ENCODE measurements at places on chromosomes 2 and 18. TPM values are rescaled to one million over a fixed set of nuclear protein-coding genes. Genes with fewer than 3 reads are reported as not detected.

DNA sequence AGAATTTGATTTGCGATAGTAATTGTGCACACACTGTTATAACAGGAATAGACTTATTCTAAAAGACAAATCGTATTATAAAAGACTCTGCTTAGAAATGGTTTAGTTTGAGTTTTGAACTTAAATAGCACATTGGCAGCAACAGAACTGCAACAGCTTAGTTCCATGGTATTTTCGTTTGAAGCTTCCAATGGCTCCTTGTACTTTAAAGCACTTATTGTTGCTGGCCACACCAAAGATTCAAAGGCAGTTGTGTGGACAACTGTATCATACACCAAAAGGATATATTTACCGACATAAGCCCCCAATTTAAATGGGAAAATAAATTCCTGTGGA, 627 bp downstream of the WIPF1 start:
- DNase-seq = no peak

NAB1 gene
- 27.4 TPM for polyA plus RNA-seq

DNA sequence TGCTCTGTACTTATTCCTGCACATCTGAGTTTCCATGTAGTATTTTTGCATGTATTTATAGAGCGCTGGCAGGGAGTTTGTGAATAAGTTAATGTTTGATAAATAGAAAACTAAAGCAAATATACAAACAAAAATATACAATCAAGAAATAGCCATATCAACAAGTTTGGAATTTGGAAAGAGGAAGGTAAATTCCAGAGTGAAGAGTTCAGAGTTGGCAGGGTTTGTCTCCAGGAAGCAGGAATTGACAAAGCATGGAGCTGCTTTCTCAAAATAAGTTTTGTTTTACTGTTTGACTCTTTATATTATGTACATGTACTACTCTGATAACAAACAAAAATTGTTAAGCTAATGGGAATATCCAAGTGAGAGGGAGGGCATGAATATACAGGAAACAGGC, 80.3 kb downstream of the SPOPL start:
- no peak for DNase-seq

DNA sequence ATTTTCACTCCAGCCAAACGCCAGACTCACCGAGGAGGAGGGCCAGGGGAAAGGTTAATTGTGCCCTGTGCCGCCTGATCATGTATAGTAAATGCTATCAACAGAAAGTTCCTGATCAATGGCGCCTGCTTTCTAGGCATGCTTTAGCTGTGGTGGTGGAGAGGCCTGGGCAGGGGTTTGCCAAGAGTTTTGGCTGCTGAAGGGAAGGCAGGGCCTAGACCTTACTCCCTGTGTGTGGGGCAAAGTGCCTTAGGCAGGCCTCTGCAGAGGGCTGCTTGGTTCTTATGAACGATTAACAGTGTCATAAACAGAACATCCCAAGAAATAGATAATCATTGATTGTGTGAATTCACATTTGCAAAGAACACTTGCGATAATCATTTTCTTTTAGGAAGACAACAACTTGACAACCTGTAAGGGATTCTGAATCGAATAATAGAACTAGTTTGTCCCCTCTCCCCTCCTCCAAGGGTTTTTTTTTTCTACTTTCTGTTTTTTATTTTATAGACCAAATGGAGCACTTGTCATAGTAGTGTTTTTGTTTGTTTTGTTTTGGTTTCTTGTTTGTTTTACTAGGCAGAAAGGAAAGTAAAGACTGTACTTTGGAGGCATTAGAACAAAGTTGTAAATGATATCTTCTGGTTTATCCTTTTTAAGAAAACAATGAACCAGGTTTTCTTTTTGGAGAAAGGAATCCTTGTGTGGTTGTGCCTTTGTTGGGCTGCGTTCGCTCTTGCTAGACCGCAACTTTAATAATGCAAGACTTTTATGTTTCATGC, 6.5 kb downstream of the TSHZ1 start:
- no peak for DNase-seq

DNA sequence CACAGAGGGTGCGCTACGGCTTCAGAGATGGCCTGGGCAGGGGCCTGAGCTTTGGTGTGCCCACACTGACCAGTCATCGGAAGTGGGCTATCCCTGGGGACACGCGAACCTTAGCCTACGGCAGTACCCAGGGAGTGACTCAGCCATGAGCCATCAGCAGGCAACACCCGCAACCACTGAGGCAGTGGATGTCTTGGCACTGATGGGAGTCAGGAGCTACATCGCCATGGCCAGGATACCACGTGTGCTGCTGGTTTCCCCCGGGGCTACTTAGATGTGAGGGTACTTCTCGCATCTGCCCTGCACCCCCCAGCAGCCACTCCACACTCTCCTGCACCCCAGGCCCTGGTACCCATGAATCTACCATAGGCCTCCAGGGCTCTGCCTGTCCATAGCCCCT, 12.8 kb upstream of the HPCAL1 start:
- no peak for DNase-seq

GRCh38 chr2:18378020-18378653, 182.3 kb downstream of the RDH14 start:
- peak; percentile 56 for DNase-seq

GRCh38 chr2:13114391-13114790, 397.7 kb downstream of the TRIB2 start:
- DNase-seq = no peak

GRCh38 chr2:39228413-39229209, 15.2 kb downstream of the CDKL4 start:
- peak; percentile 26 for DNase-seq

GRCh38 chr2:98334439-98335078, 11.7 kb upstream of the CNGA3 start:
- DNase-seq = peak; percentile 79

DNA sequence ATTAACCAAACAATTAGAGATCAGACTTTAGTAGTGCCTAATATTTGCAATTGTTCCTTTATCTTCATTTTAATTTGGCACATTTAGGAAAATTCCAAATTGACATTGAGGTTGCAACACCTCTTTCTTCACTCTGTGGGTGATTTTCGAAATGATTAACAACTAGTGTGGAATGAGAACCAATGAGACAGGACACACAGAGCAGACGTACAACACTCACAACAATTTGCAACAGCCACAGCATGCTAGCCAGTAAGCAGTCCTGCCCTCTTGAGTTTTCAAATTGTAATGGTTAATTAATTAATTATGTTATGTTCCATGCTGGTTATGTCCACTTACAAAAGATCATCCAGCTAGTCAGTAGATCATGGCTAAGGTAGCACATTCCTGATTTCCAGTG, 339.3 kb downstream of the LRP1B start:
- DNase-seq = no peak

Data from brain (organoid and tissue), 16 donors.